ENCODE measurements at places on chromosomes 7 and 10. TPM values are rescaled to one million over a fixed set of nuclear protein-coding genes. Genes with fewer than 3 reads are reported as not detected.

ENO4 gene
- not detected for total RNA-seq

PRRT4 gene
- total RNA-seq, result not detected

PNLIPRP2 gene
- not detected for total RNA-seq

DENND10 gene
- 50.1 TPM for total RNA-seq

MMS19 gene
- total RNA-seq, result 80.9 TPM

ZNF33B gene
- total RNA-seq, result 15.1 TPM

DNA sequence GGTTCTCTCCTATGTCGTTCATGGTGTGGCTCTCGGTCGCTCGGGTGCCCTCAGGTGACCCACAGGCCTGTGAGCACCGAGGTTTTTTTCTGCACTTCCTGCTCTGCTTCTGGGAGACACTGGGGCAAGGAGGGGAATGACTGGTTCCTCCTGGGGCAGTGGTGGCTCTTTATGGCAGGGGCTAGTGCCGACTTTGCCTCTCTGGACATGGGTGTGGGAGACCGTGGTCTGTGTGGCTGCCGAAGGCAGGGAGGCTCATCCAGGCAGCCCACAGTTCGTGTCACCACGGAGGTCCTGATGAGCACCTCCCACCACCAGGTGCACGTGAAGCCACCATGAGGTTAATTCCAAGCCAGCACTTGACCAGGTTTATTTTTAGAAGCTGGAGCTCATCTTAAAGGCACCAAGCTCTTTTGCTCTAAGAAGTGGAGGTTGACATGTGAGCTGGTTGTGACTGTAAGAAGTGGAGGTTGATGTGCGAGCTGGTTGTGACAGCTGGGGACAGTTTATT lies 24.7 kb upstream of the DPYSL4 start:
- DNase-seq, result no peak

GRCh38 chr7:43630482-43630881 lies 47.6 kb downstream of the STK17A start:
- DNase-seq, result no peak

- DNase-seq, result no peak
Observed at GRCh38 chr7:26237035-26237807, 35.7 kb downstream of the CBX3 start.

DNA sequence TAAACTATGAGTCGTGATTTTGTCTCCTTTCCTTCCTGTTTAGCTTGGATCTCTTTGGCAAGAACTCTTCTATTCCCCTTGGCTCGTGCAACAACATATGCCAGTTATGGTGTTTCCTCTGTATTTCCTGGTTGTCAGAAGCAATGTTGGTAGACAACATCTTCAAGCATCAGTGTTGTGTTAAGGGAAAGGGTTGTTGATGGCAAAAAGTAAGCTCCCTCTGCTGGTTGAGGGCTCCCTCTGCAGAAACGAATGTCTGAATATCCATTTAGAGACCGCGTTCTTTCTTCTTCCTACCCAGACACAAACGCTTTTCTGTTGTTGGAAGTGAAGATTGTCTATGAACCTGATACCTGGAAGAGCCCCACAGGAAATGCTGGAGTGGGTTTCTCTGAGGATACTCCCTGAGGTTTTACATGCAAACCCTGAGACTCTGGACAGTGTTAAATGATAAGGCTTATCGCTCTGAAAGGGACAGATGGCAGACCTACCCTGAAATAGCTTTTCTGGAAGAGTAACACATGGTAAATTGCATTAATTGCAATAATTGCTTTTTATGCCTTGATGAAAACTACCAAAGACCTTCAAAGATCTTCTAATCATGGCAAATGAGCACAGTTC lies 23.5 kb upstream of the C1QL3 start:
- DNase-seq, result peak; percentile 43

DNA sequence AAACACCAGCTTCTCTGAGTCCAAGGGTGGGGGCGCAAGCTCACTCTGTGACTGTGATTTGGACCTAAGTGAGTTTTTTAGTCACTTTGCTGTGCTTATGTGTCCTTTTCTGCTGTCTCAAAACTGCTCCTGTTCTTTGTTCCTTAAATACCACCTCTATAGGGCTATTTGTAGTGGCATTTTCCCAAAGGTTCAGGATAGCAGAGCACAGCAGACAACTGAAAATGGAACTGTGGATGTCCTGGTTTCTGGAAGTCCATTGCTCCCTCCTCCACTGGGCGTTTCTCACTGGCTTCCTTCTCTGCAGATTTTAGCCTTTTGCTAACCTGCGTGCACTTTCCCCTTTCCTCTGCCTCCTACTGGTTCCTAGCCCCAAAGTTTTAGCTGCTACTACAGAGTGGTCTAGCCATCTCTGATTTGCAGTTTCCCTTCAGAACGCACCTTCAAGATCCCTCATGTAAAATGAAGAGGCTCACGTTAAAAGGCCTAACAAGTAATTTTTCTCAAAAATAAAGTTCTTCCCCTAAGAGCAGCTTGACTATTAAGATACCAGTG lies 25.6 kb downstream of the BLVRA start:
- DNase-seq, result no peak

DNA sequence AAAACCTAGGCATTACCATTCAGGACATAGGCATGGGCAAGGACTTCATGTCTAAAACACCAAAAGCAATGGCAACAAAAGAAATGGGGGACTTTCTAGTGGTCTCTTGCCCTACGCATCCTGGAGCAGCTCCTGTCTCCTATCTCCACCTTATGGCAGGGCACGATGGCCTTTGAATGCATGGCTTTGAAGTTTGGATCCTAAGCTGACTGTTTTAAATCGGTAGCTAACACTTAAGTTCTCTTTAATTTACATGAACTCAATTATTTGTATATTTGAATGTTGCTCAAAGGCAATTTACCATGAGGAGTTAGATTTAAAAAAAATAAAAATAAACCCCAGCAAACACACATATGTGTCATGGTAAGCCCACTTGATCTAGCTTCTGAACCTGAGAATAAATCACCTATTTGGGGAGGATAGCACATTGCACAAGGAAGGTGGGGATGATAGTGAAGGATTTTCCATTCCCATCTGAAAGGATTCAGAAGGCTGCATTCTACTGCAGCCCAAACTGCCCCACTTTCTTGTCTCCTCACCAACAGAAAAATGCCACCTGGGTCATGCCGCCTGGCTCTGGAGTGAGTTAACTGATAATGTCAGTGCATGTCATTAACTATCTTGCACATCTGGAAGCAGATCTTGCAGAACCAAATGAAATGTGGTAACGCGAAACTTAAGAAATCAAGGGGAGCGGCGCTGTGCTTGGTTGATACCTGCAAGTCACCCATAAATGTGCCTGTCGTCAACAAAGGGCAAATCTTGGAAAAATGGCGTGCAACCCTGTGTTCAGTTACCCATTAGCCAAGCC lies 12.4 kb downstream of the KLF6 start:
- peak; percentile 32 for DNase-seq

DNA sequence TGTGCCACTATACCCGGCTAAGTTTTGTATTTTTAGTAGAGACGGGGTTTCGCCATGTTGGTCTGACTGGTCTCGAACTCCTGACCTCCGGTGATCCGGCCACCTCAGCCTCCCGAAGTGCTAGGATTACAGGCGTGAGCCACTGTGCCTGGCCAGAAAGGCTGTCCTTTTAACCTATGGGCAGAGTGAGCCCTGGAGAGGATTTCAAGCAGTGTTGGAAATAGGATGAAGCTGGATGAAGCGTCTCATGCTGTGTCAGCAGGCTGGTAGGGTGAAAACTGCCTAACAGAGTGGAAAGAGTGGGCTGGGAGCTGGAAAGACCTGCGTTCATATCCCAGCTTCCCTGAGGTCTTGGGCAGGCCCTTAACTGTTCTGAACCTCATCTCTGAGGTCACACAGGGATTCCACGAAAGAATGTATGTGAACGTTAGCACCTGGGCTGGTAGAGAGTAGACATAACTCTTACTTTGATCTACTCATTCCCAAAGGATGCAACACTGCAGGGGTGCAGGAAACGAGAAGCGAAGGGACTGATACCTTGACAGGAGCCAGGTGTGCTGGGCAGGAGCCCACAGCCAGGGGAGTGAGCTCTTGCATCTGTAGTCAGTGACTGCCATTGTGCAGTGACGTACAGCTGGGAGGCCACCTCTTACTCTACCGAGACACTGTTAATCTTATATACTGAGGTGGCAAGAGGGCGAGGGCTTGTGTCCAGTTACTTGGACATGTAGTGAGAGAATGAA lies 34.1 kb downstream of the WBP1L start:
- DNase-seq, result no peak

DNA sequence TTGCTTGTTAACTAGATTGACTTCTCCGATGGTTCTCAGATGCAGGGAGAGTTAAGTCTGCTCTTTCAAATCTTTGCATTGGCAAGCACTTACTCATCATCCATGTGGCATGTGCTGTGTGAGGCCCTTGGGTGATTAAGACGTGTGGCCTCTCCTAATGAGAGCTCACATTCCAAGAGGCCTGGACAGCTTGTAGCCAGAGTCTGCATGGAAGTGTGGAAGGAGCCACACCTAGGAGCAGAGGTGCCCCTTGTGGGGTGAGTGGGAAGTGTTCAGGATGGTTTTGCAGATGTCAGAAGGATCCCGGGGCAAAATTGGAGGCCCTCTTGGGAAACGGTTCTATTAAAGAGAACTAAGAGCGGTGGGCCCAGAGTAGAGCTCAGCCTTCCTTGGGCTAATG lies 225.9 kb downstream of the PAXIP1 start:
- no peak for DNase-seq

DNA sequence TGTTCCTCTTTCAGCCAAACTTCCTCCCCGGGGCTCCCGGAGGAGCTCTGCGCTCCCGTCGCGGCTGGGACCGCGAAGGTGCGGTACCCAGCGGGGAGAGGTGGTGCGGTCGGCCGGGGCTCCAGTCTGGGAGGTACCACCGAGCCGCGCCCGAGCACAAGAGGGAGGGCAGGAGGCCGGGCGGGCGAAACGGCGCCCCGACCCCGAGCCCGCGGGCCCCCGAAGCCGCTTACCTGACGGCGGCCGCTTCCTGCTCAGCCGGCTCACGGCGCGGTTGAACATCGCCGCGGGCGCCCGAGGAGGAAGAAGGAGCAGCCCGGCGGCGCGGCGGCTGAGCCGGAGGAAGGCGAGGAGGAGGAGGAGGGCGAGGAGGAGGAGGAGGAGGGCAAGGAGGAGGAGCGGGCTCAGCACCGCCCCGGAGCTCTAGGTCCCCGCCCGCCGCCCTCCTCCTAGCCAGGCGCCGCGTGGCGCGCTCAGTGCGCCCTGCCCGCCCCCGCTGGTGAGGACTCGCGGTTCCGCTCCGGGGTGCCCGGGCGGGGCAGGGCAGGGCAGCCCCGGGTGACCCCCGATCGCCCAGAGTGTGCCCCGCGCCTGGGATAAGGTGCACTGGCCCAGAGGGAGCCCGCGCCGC lies at the start of gene RGS10:
RGS10 (minus strand) TSS at position 363 of the 631 bp plus-strand sequence; CDS start at position 282, 81 bp downstream.
- DNase-seq, result peak; percentile 35

GRCh38 chr10:72702868-72703581 lies 11.1 kb downstream of the MCU start:
- peak; percentile 49 for DNase-seq

Data from endothelial cell of umbilical vein (primary cell).